ENCODE measurements at places on chromosomes 11 and 22.

DNA sequence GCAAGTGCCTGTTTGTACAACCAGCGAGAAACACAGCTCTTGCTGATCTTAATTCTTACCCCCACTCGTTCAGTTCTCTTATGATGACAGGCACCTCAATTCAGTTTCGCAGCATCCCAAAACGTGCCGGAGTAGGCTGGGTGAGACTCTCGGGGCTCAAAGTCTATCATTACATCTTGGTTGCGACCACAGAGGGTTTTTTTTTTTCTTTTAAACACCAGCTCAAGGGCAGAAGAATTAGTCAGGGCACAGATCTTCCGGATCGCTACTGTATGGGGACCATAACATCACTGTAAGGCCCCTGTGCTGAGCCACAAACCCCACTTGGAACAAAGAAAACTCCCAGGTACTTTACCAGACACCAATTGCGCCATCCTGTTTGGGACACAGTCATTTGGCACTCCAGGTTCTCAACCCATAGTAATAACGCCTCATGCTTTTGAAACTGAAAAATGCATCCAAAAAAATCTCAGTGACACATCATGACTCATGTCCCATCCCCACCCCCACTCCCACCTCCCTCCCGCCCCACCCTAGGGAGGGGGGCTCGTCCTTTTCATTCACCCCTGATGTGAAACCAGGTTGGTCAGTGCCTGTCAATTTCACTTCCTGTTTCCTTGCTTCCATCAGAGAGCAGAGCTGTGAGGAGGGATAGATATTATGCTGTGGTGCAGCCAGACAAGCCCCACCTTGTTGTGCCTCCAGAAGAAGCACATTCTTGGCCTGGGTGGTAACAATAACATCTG lies 41.0 kb upstream of the CD5 start:
- no peak for DNase-seq

DNA sequence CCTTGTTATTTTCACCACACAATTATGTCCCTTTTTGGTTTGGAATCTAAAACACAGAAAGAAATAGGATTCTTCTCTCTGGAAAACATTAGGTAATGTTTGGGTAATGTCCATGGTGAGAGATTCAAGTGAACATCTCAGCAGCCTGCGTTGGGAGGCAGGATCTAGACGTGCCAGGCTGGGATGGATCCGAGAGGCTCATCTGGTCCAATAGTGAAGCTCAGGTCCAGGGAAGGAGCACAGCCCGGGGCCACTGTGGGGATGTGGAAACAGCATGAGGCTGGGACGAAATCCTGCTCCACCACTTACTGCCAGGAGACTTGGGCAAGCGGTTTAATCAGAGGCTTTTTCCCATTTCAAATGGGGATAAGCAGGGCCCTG lies 109.9 kb downstream of the CSNK2A3 start:
- no peak for DNase-seq

DNA sequence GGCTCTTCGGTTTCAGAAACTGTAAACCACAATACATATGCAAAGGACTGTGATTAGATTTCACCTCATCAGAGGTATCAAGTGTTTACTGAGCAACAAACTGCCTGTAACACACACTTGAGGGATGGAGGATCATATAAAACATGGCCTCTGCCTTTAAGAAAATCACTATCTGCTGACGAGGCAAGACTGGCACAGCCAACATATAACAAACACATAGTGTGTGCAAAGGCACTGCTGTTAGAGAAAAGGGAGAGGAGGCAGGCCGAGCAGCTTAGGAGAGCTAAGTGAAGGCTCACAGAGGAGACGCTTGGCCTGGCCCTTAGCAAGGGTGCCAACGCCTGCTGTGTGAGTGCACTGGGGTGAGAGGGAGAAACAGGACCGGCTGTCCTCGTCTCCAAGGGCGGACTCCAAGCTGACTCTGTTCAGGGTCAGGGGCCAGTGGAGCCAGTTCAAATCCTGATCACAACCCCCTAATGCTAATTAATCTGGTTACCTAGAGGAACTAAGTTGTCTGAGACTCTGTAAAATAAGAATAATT lies 48.2 kb downstream of the LRFN4 start:
- no peak for DNase-seq

DNA sequence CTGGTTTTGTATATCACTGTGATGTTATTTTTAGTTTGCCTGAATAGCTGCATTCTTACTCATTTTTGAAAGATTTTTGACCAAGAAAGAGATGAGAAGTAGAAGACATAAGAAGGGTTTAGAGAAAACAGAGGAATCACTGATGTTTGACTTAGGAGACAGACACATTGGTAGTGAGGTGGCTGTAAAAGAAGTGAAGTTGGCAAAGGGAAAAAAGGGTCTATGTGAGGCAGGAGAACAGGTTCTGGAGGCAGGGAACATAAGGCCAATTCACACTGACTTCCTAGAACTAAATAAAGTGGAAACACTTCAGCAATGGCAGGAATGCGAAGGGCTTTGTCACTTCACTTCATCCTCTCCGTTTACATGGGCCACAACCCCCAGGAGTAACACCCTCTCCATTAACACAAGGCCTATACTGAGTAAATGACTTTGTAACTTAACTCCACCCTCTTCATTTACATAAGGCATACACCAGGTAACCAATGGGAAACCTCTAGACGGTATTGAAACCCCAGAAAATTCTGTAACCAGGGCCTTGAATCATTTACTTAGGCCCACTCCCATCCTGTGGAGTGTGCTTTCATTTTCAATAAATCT lies 36.5 kb downstream of the CTSC start:
- DNase-seq: no peak

DNA sequence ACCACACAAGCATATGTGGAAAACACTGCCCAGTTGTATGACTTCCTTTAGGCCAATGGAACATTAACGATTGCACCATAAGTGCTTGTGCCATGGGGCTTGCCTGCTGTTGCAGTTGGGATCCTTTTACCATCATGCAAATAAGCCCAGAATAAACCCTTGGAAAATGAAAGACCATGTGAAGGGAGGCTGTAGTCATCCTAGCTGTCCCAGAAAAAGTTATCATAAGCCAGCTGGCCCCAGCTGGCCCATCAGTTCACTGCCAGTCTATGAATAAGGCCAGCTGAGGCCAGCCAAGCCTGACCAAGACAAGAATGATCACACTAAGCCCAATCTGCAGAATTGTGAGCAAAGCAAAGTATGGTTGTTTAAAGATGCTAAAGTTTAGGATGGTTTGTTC lies 253.9 kb upstream of the ARHGAP20 start:
- no peak for DNase-seq

DNA sequence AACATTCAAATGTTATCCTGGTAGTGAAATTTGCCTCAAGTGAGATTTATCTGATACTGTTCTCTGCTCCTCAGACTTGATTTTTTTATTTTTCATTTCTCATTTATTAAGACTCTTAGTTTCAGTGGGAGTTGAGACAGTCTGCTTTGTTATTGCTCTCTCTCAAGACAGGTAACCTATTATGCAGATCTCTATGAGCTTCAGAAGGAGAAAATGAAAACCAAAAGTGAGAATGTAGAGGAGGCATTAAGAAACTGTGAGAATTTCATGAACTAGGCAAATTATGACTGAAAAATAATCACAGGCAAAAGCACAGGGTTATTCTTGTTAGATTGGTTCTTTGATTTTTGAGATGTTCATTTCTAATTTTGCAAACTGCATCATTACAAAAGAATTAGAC lies 290.0 kb upstream of the CHORDC1 start:
- DNase-seq: no peak

DNA sequence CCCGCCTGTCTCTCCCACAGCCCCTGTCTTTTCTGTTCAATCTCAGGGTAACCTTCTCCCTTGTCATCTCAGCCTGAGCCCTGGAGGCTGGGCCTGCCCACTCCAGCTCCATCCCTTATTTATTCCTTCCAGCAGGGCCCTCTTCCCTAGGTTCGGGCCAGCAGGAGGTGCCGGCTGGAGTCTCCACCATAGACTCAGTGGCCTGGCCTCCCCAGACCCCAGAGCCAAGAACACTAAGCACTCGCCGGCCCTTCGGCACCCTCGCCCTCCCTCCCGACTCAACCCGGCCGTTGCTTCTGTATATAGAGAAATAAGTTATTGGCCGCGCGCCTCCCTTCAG lies 1.4 kb upstream of the RAB1B start:
- no peak for DNase-seq

GRCh38 chr11:15638386-15638787 lies 523.7 kb downstream of the INSC start:
- DNase-seq: no peak

- DNase-seq: no peak
Observed at GRCh38 chr11:36508743-36509142, 1.3 kb downstream of the TRAF6 start.

DNA sequence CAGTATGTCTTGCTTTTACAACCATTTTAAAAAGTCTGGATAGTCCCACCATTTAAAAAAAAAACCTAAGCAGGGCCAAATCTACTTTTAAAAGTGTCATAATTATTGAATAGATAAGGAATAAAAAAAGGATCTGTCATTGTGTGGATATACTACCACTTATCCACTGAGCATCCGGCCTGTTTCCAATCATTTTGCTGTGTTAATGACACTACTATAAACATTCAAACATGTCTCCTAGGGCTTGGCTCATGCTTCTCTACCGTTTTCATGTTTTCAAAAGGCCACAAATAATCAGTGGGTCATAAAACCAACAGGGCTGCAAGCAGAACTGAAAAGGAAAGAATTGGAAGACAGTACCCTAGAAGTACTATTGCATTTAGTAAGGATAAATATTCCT lies 12.5 kb upstream of the C22orf39 start:
- no peak for DNase-seq

DNA sequence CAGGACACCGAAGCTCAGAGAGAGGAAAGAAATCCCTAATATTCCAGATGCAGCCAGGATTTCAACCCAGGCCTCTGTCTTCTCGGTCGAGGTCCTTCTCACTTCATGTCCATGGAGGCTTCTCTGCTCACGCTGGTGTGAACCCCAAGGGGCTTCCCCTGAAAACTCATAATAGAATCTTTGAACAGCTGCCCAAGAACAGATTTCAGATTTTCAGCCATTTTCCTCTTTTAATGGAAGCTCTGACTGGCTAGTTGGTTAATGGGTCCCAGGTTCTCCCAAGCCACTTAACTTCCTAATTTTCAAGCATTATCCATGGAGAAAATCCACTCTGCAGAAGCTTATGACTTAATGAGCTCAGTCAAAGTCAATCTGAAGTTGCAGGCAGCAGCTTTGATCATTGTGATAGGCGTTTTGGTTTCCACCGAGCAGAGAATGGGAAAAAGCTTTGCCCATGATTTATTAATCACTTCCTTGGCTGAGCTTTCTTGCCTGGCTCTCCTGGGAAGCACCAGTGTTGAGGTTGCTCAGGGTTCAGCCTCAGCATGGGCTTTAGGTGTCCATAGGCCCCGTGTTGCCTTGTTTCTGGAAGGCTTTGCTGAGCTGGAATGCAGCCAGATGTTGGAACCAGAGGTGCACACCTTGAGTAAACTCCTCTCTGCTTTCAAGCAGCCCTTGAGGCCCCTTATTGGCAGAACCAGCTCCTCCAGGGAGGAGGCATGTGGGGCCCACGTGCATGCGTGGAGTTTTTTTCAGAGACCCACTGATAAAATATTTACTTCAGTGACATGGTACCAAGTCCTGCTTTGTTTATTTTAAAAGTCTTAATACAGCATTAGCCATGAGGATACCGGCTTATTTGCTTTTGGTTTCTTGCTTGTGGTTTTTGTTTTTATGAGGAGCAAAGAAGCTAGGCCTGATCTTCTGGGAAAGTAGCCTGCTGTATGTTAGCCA lies 25.5 kb downstream of the LDLRAD3 start:
- DNase-seq: peak; percentile 71
